GM19239 (cell line): ENCODE measurements at places on chromosomes 11 and 22.
A peak's percentile ranks its signal among the peaks of the same experiment; 100 is the strongest.

GRCh38 chr22:45684752-45685574 lies 13.3 kb downstream of the ATXN10 start:
- no peak for DNase-seq

GRCh38 chr11:2671748-2672147 lies 28.0 kb downstream of the KCNQ1OT1 start:
- no peak for DNase-seq

- no peak for DNase-seq
Measured at GRCh38 chr22:17981497-17981896, 42.9 kb downstream of the MICAL3 start.

DNA sequence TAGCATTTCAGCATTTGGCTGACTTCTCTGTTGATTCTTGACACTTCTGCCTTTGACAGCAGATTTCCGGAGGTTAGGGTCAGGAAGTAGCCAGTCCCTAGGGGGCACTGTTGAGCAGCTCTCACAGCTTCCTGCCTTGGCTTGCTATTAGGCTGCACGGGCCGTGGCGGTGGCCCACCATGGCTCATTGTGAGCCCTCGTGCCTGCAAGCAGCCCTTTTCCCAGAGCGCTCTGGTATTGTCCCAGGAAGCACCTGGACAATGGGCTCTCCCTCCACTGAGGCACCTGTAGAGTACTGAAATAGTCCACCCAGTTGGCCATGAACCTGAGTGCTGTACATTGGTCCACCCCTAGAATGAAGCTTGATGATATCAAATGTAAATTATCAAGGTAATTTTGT lies 100.2 kb upstream of the GAL start:
- peak; percentile 20 for DNase-seq

- DNase-seq = no peak
Measured at GRCh38 chr22:20548806-20549205, 41.4 kb downstream of the MED15 start.

- DNase-seq = no peak
Measured at GRCh38 chr11:64568584-64569140, 22.4 kb upstream of the SLC22A12 start.

GRCh38 chr11:66789097-66789890 lies 53.9 kb upstream of the RCE1 start:
- DNase-seq = no peak

GRCh38 chr22:45731798-45732495 lies 60.3 kb downstream of the ATXN10 start:
- DNase-seq = no peak

- DNase-seq = no peak
Measured at GRCh38 chr11:42812361-42812760, 499.4 kb upstream of the API5 start.

GRCh38 chr11:13347901-13348300 lies 70.3 kb downstream of the BMAL1 start:
- no peak for DNase-seq

GRCh38 chr22:22785316-22786065 lies 102.1 kb upstream of the IGLL5 start:
- no peak for DNase-seq

DNA sequence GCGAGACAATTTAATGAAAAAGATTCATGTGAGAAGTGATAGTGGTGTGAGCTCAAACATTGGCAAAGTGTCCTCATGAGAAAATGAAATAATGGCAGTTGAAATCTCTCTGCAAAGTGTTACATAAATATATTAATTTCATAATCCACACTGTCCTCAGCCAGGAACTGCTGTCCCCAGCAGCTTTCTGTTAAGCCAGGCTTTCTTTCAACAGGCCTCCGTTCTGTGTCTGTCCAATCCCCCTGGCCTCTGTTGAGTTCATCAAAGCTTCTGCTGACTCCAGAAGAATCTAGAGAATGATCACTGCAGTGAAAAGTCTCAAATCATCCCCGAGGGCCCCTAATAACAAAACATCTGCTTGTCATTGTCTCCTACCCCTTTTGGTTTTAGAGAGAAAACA lies 10.0 kb upstream of the ASCC2 start:
- no peak for DNase-seq

GRCh38 chr11:18792827-18793226 lies 1.2 kb upstream of the PTPN5 start:
- no peak for DNase-seq

DNA sequence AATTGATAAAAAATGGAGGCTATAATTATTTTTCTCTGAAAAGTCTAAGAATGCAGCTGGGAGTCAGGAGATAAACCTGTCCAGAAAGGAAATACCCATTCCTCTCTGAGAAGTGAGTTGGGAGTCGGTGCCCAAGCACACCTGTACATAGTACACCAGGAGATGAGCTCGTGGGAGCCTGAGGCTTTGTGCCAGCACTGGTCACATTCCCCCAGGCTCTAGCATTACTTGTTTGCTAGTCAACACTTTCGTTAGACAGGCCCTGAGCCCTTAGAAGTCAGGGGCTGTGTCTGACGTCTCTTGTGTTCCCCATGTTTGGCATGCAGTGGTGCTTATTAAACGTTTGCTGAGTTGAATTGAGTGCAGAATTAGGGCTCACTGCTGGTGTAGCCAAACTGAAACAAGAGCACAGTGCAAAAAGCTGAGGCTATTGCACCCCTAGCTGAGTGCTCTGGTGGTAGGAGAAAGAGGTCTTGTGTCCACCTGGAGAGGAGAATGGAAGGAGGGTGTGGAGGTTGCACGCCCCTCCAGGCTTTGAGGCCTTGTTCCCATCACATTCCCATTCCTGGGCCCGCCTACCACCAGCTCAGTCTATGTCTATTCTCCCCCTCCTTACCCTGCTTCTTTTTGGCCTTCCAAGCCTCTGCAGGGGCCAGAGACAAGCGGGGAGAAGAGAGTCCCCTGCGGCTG lies 6.8 kb downstream of the ROBO4 start:
- no peak for DNase-seq

GRCh38 chr11:93444617-93445073 lies 98.5 kb downstream of the SMCO4 start:
- no peak for DNase-seq

DNA sequence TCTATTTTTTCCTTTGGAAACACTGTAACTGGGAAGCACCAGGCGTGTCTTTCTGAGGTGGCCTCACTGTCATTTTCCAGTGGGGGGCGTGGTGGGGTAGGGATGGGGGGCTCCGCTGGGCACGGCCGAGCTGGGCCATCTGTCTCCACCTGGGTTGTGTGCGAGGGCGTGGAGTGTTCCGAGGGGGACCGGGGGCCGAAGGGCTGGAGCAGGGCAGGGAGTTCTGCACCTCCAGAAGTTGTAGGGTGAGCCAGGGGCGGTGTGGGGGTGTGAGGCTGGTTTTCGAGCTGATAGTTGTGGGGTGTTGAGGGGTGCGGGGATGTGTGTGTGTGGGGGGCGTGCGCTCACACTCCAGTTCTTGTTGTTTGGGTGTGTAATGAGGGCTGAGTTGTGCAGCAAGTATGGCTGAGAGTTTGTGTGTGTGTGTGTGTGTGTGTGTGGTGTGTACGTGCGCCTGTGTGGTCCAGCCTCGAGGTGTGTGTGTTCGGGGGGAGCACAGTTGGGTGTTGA lies 10.8 kb downstream of the YPEL4 start:
- DNase-seq = no peak

- DNase-seq = no peak
Measured at GRCh38 chr22:46178755-46179505, 28.6 kb downstream of the PPARA start.

DNA sequence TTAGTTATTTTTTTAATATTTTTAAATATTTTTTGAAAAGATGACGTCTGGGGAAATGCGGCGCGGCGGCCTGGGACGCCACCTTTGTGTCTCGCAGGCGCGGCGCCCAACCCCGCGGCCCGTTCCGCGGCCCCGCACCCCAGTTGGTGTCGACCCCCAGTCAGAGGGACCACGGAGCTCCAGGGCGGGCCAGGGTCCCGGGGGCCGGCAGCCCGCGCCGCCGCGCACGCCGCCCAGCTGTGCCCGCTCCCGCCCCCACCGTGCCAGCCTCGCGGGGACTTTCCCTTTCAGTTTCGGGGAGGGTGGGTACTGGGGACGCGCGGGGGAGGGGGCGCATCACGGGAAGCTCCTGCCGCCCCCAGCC lies 1.6 kb downstream of the CCND1 start:
- peak; percentile 50 for DNase-seq

GRCh38 chr11:12200279-12200990 lies 90.0 kb downstream of the MICAL2 start:
- no peak for DNase-seq

- no peak for DNase-seq
Measured at GRCh38 chr11:21635394-21636145, 557.3 kb upstream of the ANO5 start.

- no peak for DNase-seq
Measured at GRCh38 chr11:107722662-107723061, 10.8 kb upstream of the SLN start.

DNA sequence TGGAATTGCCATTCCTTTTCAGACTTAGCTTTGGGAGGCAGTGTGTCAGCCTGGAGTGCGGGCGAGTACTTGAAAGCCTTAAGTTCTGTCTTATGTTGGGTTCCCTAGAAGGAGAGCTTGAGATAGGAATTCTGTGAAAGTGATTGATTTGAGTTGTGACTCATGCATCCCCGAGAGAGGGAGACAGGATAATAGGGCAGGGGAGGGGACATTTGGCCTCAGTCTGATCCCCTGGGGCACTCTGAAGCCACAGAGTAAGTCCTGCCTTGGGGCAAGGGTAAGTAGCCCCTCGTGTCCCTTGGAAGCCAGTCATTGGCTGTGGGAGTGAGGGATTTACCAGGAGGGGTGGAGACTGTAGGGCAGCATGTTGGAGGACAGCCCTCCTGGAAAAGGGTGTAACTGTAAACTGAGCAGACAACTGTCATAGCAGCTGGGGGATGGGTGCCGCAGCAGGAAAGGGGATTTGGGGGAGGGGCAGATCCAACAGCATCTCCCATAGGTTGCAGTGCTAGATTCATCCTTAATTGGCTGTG lies 44.0 kb downstream of the KIAA1671 start:
- DNase-seq = no peak

DNA sequence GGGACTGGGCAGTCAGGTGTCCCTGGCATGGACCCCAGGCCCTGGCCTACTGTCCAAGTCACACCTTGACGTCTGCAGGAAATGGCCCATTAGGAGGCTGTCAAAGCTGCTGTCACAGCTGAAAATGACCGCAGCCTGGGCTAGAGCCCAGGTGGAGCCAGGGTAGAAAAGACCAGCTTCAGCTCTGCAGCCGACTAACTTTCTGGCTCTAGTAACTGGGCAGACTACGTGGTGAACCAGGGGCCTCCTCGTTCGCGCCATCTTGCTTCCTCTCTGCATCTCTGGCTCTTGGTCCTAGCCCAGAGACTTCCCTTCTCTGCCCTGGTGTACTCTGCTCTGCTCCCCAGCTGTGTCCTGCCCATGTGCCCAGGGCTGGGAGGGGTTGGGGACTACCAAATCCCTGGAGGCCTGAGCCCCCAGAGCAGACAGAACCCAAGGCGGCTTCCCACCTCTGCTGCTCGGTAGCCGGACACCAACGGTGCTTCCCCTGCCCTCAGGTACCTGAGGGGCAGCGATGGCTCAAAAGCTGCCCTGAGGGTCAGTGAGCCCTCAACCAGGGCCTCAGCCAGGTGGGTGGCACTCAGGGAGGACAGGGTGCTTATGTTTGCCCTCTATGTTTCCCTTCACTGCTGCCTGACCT lies 19.7 kb downstream of the SART1 start:
- no peak for DNase-seq

GRCh38 chr22:35305525-35306070 lies 5.9 kb downstream of the TOM1 start:
- DNase-seq = no peak
